ENCODE measurements at places on chromosomes 7 and 10. TPM values are rescaled to one million over a fixed set of nuclear protein-coding genes. Genes with fewer than 3 reads are reported as not detected.

GRCh38 chr7:110388457-110388856 lies 702.5 kb upstream of the LRRN3 start:
- no peak for DNase-seq

GRCh38 chr7:26227987-26228386 lies 26.4 kb downstream of the CBX3 start:
- no peak for DNase-seq

- DNase-seq = no peak
These were observed 590.9 kb downstream of the LRMDA start for GRCh38 chr10:76022366-76022765.

DNA sequence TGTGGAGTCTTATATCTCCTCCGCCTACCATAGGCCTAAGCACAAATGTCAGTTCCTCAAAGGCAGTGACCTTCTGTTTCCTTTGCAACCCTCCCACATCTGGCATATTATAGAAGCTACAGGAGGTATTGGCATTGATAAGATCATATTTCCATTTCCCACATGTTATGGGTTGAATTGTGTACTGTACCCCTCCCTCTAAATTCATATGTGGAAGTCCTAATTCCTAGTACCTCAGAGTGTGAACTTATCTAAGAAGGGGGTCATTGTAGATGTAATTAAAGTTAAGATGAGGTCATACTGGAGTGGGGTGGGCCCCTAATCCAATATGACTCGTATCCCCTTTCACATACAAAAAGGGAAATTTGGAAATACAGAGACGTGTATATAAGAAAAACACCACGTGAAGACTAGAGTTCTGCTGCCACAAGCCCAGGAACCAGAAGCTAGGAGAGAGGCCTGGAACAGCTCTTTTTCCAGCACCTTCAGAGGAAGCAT lies 6.1 kb upstream of the LAMB4 start:
- no peak for DNase-seq

The OR13A1 gene
- total RNA-seq = 0.44 TPM

DNA sequence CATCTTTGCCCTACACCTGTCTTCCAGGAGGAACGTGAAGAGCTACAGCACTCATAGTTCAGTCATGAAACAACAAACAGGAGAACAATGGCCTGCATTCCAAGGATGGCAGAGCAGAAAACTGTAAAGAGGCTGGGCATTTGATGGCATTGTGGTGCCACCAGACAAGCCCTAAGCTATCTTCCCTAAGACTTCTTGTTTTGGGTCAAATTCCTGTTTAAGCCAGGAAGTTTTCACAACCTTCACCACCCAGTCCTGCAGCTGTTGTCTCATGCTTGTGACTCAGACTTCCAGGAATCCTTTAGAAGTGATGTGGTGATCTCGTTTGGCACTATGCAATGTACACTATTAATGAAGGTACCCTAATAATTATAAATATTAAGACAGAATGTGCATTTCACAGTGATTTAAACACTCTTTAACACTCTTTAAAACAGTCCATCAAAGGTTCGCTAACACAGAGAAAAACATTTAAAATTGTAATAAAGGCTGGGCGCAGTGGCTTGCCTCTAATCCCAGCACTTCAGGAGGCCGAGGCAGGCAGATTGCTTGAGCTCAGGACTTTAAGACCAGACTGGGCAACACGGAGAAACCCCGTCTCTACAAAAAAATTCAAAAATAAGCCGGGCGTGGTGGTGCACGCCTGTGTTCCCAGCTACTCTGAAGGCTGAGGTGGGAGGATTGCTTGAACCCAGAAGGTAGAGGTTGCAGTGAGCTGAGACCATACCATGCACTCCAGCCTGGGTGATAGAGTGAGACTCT lies 2.7 kb upstream of the HERPUD2 start:
- DNase-seq = no peak

- no peak for DNase-seq
These were observed 1.5 kb downstream of the PDLIM1 start for GRCh38 chr10:95289003-95289920.

GRCh38 chr7:51351661-51352060 lies 35.1 kb upstream of the COBL start:
- peak; percentile 34 for DNase-seq

GRCh38 chr10:80186364-80187012 lies 18.8 kb downstream of the ANXA11 start:
- no peak for DNase-seq

- DNase-seq = no peak
These were observed 55.5 kb upstream of the ODAD2 start for GRCh38 chr10:28054228-28054860.

The RADIL gene
- total RNA-seq = 31.3 TPM

DNA sequence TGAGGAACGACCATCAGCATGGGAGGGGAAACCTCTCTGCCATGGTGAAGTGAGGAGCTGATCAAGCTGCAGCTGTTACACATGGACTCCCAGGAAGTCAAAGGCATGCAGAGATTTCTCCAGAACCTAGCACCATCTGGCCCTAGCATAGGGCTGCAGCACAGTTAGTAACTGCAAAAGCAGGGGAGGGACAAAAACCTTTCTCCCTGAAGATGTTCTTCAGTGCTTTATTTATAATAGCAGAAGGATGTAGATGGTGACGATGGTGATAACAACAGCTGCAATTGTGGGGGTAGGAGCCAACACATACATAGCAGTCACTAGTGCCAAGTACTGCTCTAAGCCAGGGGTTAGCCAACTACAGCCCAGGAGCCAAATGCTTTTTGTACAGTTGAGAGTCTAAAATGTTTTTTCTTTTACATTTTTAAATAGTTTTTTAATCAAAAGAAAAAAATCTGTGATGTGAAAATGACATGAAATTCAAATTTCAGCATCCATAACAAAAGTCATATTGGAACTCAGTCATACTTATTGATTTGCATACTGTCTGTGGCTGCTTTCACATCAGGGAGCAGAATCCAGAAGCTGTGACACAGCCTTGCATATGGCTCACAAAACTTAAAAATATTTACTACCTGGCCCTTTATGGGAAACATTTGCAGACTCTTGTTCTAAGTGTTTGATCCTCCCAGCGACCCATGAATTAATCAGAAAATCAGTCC lies 299.5 kb downstream of the ELMO1 start:
- DNase-seq = no peak

The CAV1 gene
- 0.78 TPM for total RNA-seq

- DNase-seq = no peak
These were observed 52.8 kb upstream of the AOAH start for GRCh38 chr7:36777062-36777461.

DNA sequence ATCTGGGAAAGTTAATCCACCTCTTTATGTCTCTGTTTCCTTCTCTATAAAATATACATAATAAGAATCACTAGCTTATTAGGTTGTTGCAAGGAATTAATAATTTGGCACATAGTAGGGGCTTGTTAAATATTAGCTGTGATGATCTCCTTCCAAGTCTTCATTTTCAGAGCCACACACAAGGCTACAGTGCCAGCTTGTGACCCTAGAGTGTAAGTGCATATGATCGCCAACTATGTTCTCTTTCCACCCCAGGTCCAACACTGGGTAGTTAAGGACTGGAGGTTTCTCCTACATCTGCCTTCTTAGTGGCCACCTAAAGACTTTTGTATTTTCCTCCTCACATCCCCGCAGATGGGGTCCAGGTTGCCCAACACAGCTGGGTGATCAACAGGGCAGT lies 17.9 kb upstream of the ACSM6 start:
- DNase-seq = no peak

The GOLGA7B gene
- 21.5 TPM for total RNA-seq

DNA sequence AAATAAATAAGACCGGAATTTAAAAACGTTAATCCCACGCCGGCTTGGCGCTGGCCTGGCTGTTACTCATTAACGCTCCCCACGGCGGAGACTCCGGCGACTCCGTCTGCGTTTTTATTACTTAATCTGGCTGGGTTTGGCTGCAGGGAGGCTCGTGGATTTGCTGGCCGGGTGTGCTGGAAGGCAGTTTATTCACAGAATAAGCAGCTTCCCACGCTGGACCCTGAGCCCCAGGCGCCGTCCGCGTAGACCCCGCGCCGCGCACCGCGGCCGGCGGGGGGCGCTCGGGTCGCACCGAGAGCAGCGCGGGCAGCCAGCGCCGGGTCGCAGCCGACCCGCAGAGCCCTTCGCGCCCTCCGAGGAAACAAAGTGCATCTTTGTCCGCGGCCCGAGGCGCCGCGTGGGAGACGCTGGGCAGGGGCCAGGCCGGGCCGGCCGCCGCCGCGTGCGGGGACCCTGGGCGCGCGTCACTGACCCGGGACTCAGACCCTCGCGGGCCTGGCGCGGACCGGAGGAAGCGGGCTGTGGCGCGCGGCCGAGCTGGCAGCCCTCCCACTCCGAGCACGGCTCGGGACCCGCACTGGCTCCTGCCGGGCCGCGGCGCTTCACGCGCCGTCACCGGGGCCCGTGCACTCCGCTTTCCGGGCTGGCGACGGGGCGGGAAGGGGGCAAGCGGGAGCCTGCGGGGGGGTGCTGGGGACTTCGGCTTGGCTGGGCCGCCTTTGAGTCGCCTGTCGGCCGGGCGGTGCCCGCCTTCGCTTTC lies 587 bp upstream of the GRK5 start:
- peak; percentile 85 for DNase-seq

The FOXP2 gene
- total RNA-seq = 72.1 TPM

GRCh38 chr10:119391440-119392251 lies 150.9 kb downstream of the RGS10 start:
- DNase-seq = no peak

DNA sequence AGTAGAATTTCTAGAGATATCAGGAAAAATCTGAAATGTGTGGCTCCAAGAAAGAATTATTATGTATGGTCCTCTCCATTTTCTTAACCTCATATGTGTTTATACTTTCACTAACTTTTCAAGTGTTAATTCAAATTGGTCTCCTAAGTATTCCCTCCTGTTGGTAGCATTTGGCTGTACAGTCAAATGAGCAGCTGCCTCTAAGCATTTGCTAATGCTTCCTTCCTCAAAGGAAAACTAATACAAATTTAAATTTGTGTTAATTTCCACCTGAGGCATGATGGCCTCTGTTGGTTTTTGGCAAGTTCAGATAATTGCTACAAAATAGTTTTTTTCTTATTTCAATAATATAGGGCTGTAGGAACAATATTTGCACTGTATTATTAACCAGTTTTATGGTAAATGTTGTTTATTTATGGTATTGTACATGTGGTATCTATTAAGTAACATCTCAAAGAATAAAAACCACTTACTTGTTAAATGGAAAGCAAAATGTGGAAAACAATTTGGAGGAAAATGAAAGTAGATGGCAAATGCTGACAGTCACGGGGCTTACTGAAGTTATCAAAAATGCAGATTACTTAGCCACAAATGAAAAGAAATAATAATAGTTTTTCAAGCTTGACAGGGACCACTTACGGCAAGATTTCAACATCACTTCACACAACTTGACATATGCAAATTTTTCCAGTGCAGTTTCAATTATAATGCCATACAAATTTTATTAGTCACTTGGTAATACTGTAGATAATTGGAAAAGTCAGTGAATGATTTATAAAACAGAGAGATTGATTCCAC lies 299.3 kb upstream of the MEOX2 start:
- no peak for DNase-seq

Data from glutamatergic neuron (in vitro differentiated cells).